Naive thymus-derived CD8-positive, alpha-beta T cell (primary cell): ENCODE measurements at places on chromosomes 11 and 22. TPM values are rescaled to one million over a fixed set of nuclear protein-coding genes. Genes with fewer than 3 reads are reported as not detected.

GRCh38 chr11:123505546-123506299 lies 75.7 kb downstream of the GRAMD1B start:
- no peak for DNase-seq

DNA sequence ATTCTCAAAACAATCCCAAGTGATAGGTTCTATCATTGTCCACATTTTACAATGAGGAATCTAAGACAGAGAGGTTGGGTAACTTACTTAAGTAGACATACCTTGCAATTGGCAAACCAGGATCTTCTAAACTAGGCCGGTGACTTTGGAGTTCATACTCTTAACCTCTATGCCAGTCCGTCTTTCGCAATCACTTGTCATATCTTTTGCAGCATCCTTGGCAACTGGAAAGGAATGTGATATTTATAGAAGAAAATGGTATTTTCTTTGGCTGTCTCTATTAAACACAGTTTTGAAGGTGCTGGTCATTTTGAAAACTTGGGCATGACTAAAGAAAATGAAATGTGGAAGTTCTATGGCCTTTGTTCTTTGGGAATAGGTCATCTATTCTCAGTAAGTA lies 556.5 kb downstream of the NELL1 start:
- no peak for DNase-seq

The JHY gene
- total RNA-seq = 6.3 TPM

The SCGB1A1 gene
- total RNA-seq = not detected
